Tibial artery (tissue), 4 donors: ENCODE measurements at places on chromosomes 1 and 21.

DNA sequence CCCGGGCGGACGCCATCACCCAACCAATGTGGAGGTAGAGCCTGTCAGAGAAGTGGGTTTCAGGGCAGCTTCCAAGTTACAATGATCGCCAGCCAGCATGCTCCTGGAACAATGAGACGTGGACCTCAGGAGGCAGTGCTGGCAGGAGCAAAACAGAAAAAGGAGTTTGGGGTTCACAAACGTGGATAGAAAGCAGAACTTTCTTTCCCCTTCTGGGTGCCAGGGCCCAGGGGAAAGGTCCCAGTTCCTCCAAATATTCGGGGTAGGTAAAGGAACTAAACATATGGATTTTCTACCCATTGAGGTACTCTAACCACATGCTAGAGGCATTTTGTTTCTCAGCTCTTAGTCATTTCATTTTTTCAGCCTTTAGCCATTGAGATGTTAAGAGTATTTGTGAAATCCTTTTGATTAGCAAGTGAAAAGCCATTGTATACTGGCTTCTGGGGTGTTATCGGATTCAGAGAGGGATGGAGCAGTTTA lies 488.4 kb upstream of the ADGRL2 start:
- DNase-seq = no peak

DNA sequence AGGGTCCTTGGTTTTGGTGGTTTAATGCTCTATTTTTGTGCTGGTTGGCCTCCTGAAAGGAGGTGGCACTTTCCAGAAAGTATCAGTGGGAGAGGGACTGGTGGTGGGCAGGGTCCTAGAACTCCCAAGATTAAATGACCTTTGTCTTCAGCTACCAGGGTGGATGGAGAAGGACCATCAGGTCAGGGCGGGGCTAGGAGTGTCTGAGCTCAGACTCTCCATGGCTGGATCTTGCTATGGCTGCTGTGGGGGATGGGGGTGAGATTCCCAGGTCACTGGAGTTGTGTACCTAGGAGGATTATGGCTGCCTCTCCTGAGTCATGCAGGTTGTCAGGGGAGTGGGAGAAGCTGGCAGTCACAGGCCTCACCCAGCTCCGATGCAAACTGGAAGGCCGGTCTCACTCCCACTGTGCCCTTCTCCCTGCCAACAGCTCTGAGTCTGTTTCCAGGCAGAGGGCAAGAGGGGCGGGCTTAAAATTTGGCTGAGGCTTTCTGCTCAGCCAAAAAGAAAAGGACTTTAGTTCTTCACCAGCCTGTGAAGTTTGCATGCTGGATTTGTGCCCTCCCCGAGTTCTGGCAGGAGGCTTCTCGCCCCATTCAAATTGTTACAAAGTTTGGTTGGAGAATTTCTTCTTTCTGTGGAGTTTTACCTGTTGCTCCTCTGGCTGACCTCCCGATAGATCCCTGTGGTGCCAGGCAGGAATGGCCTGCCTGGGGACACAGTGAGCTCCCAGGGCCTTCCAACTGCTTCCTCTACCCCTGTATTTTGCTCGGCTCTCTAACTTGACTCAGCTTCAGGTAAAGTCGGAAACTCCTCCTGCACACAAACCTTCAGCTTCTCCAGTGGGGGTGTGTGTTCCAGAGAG lies 13.1 kb upstream of the KYAT3 start:
- peak; percentile 71 for DNase-seq

GRCh38 chr1:226061841-226062557 lies 517 bp upstream of the H3-3A start:
- DNase-seq = peak; percentile 88

GRCh38 chr1:230152999-230153398 lies 86.0 kb downstream of the GALNT2 start:
- no peak for DNase-seq

GRCh38 chr1:230048922-230049321 lies 18.1 kb upstream of the GALNT2 start:
- DNase-seq = no peak

- DNase-seq = no peak
Observed at GRCh38 chr1:115714572-115715141, 53.9 kb downstream of the CASQ2 start.

- DNase-seq = no peak
Observed at GRCh38 chr1:32618673-32619221, 31.6 kb downstream of the ZBTB8OS start.

- no peak for DNase-seq
Observed at GRCh38 chr1:162372159-162373071, 4.2 kb downstream of the SPATA46 start.

DNA sequence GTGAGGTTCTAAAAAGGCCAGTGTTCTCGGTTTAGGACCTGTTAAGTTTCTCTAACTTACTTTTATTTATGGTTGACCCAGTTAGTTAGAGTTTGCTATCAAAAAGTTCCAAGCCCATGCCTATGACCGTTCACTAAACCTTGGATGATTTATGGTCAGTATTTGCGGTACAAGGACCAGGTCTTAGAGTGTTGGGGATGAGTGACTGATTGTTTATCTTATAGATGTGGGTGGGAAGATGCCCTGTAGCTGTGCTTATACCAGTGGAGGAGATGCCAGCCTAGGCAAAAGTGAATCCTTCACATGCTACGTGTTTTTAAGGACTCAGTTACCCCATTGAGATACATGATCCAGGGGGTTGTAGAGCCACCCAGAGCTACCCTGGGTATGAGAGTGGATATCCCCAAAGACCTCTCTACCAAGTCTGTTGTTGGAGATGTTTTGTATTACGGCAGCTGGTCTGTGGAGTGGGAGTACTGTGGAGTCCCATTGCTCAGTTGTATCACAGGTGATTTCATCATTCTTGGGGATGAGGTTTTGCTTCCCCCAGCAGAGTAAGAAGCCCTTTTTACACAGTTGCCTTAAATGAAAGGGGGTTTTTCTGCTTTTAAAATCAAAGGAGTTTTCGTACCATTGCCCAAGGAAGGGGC lies 2.1 kb downstream of the SLC22A15 start:
- DNase-seq = no peak

- DNase-seq = no peak
Observed at GRCh38 chr1:70583522-70583921, 172.5 kb downstream of the CTH start.

GRCh38 chr1:71413441-71414175 lies 332.8 kb upstream of the ZRANB2 start:
- DNase-seq = no peak

- DNase-seq = no peak
Observed at GRCh38 chr1:36303650-36304360, 2.4 kb upstream of the SH3D21 start.

GRCh38 chr1:48792961-48793360 lies 16.3 kb upstream of the BEND5 start:
- DNase-seq = no peak

- DNase-seq = peak; percentile 74
Observed at GRCh38 chr1:3068564-3069431, at the start of gene PRDM16. Gene PRDM16 (plus strand): TSS chr1:3069203. CDS start chr1:3069260, 57 bp downstream.

DNA sequence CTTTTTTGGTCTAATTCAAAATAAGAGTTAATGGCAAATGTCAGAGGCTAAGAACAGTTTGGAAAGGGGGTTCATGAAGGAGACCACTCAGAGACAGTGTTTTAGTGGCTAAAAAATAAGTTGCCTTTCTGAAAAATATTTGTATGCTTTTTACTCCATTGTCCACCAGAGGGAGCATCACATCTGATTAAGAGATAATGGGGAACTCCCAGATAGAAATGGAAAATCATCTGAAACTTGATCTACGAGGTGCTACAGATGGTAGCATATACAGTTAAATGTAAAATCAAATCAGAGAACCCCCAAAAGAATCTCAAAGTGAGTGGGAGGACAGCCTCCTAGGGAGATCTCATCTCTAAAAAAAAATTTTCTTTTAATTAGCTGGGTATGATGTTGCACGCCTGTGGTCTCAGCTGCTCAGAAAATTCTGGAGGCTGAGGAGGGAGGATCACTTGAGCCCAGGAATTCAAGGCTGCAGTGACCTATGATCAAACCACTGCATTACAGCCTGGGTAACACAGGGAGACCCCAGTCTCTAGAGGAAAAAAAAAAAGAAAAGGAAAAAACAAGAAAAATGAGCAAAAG lies 9.7 kb downstream of the SMYD3 start:
- DNase-seq = no peak

GRCh38 chr1:54160351-54160750 lies 7.6 kb upstream of the CDCP2 start:
- no peak for DNase-seq

- DNase-seq = peak; percentile 48
Observed at GRCh38 chr1:11729498-11730428, 6.2 kb upstream of the AGTRAP start.

GRCh38 chr1:78493451-78493850 lies 2.7 kb downstream of the PTGFR start:
- no peak for DNase-seq

- no peak for DNase-seq
Observed at GRCh38 chr1:29835406-29835805, 599.1 kb downstream of the PTPRU start.

DNA sequence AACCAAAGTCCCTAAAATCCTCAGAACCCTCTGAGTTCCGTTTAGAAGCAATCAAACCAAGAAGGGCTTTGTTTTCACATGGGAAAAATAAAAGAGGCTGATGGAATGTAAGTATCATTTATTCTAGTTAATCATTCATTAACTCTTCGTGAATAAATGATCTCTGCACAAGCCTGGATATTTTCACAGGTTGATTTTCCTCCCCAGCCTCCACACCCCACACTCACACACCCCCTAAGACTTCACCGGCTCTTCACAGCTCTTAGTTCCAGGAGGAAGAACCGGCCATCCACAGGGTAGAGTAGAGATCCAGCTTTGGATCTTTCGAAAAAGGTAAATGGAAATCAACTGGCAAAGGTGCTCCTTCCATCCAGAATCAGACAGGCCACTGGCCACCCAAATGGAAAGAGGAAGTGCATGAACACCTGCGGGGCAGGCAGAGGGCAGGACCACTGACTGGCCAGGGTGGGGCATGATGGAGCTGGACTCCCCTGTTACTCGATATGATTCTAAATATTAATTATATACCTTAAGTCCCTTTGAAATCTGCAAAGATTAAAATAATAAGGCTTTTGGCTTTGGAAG lies 10.0 kb downstream of the C1orf198 start:
- no peak for DNase-seq

DNA sequence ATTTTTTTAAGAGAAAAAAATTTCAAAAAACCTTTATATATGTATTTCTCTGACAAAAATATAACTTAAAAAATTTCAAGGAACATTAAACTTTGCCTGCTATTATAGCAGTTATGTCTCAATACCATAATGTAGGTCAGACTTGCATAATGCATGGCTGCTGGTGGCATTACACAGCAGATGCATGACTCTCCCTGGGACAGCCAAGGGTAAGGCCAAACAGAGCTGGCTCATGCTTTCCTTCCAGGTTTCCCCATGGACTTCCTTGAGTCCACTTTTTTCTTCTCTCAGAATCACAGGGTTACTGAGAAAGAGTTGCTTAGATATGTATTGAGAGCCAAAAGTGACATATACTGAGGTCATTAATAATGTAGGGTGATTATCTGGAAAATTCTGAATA lies 43.7 kb downstream of the RHOU start:
- DNase-seq = no peak

DNA sequence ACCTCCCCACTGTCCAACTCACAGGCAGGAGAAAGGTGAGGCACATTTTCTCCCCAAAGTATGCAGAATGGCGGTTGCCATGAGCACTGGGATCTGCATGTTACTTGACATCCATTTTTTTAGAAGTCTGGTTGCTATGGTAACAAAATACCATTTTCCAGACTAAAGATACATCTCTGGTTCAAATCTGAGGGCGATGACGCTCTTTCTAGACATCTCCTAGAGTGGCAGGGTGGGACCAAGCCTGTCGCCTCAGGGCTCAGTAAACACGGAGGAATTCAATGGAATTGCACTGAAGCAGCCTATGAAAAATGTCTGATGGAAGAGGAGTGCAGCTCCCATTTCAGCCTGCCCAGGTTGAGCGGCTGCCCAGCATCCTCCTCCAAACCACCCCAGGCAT lies 21.5 kb upstream of the FAM43B start:
- DNase-seq = no peak

GRCh38 chr1:171346881-171347280 lies 32.9 kb downstream of the FMO4 start:
- DNase-seq = no peak

GRCh38 chr1:29083317-29084195 lies 40.1 kb downstream of the TMEM200B start:
- no peak for DNase-seq

GRCh38 chr1:232830661-232831060 lies 25.4 kb downstream of the MAP10 start:
- DNase-seq = no peak

- DNase-seq = no peak
Observed at GRCh38 chr21:14742119-14742518, 196.0 kb upstream of the SAMSN1 start.

DNA sequence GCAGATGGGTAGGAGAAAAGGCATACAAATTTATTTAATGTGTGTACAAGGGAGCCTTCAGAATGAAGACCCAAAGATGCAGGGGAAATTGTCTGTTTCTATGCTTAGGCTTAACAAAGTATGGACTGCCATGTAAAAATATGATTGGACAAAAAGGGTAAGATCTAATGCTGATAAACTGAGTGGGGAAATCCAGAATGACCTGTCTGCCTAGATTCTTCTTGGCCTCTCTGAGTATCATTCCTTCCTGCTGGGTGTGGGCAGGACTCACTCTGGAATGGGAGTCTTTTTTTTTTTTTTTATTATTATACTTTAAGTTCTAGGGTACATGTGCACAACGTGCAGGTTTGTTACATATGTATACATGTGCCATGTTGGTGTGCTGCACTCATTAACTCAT lies 61.0 kb downstream of the IGSF5 start:
- DNase-seq = no peak

DNA sequence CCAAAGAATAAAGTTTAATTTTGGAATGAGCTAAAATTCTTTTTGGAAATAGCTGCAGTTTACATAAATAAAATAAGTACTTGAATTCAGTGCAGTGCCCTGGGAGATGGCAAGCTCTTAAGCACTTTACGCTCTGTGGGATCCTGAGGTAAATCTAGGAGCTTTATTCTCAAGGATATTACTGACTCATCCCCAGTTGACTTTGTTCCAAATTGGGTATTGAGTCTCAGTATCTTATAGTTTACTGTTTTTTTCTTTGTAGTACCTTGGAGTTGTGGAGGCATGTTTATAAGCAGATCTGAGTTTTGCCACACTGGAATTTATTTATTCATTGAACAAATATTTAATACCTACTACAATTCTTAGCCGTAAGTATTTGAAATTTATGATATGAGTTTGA lies 27.4 kb upstream of the HRNR start:
- DNase-seq = no peak

- DNase-seq = no peak
Observed at GRCh38 chr1:227432981-227433380, 114.7 kb upstream of the CDC42BPA start.

GRCh38 chr1:209063767-209064659 lies 519.5 kb upstream of the CAMK1G start:
- DNase-seq = no peak

DNA sequence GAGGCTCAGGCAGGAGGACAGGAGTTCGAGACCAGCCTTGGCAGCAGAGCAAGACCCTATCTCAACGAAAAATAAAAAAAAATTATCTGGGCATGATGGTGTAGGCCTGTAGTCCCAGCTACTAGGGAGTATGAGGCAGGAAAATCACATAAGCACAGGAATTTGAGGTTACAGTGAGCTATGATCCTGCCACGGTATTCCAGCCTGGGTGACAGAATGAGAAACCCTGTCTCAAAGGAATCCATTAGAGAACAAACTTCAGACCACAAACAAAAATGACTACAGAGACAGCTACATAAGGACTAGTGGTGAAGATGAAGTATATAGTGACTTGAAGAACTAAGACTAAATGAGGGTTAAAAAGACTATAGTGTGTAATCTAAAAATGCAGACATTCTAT lies 233.1 kb downstream of the RERE start:
- no peak for DNase-seq

GRCh38 chr1:93573940-93574469 lies 107.6 kb downstream of the BCAR3 start:
- no peak for DNase-seq
